ENCODE measurements at places on chromosomes 7 and 10.

DNA sequence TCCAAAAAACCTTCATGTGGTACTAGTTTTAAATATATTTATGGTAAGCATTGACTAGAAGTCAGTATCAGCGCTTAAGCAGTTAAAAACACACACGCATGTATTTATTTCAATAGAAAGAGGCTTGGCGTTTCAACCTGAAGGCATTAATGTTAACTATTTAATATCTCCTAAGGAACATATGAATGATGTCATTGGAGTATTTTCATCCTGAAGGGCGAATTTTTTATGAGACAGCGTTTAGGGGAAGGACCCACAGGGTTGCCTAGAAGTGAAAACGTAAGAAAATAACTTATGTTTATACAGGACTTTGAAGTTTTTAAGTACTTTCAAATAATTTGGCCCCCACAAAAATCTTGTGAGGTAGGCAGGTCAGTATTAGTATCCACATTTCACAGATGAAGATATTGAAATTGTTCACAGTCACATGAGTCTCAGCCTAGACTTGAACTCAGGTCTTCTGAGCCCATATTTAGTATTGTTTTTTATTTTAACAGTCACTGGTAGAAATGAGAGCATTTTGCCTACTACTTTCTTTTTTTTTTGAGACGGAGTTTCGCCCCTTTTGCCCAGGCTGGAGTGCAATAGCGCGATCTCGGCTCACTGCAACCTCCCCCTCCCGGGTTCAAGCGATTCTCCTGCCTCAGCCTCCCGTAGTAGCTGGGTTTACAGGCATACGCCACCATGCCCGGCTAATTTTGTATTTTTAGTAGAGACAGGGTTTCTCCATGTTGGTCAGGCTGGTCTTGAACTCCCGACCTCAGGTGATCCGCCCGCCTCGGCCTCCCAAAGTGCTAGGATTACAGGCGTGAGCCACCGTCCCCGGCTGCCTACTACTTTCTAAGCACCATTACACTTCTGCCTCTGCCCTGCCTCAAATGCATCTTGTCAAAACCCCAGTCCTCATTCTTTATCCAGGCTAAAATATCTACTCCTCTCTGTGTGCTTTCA, 1.8 kb downstream of the SLK start:
- DNase-seq, result no peak

GRCh38 chr7:150838965-150839650, 13.2 kb upstream of the AOC1 start:
- no peak for DNase-seq

- no peak for DNase-seq
Measured at GRCh38 chr7:150737265-150738055, at the start of gene GIMAP5. Gene GIMAP5, plus strand, starts transcription at chr7:150737418. Its CDS starts 3,467 bp downstream, at chr7:150740885.

GRCh38 chr7:18890885-18891621, 226.4 kb downstream of the TWIST1 start:
- no peak for DNase-seq

DNA sequence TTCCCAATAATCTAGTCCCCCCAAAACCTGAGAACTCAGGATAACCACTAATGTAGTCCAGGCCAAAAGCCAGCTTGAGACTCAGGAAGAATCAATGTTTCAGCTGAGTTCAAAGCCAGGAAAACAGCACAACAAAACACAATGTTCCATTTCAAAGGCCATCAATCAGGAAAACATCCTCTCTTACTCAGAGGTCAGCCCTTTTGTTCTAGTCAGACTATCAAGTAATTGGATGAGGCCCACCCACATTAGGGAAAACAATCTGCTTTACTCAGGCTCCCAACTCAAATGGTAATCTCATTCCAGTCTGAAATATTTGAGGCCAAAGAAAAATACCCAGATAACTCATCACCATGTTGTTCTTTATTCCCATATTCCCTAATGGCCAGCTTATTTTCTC, 152.2 kb downstream of the SDHAF3 start:
- no peak for DNase-seq

DNA sequence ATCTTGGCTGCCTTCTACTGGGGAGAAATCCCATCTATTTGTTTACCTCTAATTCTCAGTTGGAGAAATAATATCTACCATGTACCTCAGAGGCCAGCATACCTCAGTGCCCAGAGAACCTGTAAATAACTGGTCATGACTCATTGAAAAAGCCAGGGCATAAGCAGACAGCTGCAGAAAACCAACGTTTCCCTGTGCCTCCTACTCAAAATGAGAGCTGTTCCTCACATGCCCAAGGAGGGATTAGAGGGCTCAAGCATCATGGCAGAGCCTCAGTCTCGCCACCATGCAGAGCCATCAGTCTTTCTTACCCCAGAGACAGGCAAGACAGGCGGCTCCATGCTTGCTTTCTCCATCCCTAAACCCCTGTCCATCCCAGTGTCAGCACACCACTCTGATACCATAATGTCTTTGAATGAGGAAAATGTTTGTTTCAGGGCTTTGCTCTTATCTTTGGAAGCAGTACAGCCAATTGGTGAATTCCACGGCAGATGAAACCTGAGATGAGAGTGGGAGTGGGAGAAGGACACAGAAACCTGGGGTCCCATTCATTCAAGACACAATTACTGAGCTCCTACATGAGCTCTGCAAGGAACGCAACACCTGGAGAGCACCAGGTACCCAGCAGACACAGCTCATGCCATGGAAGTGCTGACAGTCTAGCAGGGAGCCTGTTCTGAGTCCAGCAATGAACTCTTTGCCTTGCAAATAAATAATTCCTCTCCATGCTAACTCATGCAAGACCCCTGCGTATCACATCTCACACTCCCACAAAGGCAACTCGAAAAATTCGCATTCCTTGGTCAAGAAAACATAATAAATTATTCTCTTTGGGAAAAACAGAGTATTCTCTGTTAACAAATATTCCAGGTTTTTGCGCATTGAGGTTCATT, 21.1 kb downstream of the PON1 start:
- no peak for DNase-seq

- DNase-seq, result no peak
Measured at GRCh38 chr7:135321556-135321955, 87.9 kb downstream of the STRA8 start.

- no peak for DNase-seq
Measured at GRCh38 chr10:76284351-76284750, 852.9 kb downstream of the LRMDA start.

DNA sequence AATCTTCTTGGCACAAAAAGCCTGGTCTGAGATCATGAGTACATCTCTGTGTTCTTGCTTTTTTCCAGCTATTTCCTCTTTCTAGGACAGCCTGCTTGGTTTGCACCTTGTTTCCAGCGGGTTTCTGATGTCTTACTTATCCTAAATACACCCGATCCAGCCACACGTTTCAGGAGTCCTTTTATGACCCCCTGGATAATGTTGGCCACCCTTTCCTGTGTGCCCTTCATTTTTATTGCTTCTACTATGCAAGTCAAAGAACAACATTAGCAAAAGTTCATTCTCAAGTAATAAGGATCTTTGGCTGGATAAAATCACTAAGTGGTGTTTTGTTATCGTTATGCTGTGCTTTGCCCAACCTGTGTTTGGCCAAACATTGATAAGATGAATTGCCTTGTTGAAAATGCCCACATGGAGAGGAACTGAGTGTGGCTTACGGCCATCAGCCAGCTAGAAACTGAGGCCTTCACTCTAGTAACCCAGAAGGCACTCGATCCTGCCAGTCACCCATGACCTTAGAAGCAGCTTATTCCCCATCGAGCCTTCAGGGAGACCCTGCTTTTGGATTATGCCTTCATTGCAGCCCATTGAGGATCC, 28.7 kb upstream of the AKR1C1 start:
- DNase-seq, result no peak

GRCh38 chr10:26621889-26622711, 75.4 kb upstream of the PDSS1 start:
- DNase-seq, result no peak

DNA sequence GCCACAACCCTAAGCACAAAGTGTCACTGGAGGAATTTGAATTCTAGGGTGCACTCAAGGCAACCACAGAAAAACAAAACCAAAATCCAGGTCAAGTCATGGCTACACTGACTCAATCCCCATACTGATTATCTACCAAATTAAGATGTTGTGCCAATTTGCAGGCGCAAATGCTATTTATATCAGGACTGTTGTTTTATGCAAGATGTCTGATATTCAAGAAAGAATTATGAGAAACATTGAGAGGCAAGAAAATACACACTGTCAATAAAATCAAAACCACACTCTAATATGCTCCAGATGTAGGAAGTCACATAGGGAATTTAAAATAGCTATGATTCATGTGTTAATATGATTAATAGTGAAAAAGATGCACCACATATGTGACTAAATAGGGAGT, 141.3 kb upstream of the MINDY3 start:
- DNase-seq, result no peak

- DNase-seq, result peak; percentile 71
Measured at GRCh38 chr7:98745722-98746318, 124.0 kb downstream of the TMEM130 start.

DNA sequence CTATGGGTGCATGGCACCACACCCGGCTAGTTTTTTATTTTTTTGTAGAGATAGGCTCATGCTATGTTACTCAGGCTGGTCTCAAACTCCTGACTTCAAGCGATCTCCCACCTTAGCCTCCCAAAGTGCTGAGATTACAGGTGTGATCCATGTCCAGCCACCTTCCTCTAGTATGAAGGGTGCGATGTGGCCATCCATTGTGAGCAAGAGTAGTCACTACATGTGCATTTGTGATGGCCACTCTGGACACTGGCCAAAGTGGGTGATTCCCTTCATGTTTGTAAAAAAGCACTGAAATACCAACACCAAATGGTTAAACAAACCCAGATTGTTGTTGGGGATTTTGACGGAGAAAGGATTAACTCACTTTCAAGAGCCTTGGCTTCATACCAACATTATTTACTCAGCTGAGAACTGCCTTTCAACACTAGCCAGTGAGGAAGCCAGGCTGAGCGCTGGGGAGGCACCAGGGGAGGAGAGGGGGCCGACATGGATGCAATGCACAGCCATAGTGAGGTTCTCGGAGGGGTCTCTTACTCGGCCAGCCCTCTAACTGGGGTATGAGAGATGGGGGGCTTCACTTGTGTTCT, 198.1 kb upstream of the LYZL2 start:
- peak; percentile 55 for DNase-seq

- no peak for DNase-seq
Measured at GRCh38 chr10:79057481-79058275, 11.1 kb upstream of the ZMIZ1 start.

DNA sequence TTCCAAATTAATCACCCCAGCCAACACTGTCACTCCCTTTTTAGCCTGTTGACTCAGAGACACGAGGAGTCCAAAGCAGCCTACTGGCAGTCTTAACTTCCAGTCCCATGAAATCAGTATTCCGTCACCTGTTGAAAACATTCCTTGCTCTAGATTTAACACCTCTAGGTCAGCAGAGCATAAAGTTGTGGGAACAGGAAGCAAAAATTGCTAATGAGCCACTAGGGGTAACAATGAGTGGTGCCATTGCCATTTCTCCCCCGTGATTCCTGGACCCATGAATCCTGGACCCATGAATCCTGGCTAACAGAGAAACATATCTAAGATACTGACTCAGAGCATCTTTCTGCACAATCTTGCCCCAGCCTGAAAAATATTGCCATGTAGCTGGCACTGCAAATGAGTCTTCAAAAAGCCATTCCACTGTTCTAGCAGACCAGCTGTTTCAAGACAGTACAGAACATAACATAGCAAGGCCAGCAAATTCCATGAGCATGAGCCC, 252.7 kb upstream of the PTER start:
- no peak for DNase-seq

DNA sequence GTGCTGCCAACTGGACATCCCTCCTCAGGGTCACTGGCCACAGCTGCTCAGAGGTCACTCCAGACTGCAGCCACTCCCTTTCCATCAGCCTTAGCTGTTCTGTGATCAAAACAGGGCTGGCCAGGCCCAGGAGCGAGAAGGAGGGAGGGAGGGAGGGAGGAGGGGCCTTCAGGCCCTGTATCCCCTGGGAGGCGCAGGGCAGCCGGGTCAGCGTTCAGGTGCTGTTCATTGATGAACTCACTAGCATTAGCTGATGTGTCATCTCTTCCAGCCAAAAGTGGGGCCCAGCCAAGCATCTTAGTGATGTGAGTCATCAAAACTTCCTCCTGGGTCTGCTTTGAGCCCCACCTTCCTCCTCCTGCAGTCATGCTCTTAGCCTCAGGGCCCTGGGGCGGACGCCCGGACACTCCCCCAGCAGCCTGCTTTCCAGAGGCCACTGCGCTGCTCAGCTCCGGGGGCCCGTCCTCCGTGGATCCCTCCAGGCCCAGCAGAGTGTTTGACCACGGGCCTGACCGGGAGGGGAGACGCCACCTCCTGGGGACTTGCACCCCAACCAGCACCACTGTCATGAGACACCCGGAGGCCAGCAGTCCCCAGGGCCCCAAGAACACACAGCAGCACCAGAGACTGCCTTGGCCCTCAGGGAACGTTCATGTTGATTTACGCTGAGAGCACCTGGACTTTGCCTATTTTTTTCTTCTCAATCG, 149.2 kb downstream of the PRKAG2 start:
- no peak for DNase-seq

DNA sequence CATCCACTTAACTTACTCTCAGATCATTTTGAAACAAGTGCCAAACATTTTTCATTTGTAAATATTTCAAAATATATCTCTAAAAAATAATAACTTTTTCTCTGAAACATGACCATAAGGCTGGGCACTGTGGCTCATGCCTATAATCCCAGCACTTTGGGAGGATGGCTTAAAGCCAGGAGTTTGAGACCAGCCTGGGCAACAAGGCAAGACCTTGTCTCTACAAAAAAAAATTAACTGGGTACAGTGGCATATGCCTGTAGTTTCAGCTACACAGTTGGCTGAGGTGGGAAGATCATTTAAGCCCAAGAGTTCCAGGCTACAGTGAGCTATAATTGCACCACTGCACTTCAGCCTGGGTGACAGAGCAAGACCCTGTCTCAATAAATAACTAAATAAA, 36.4 kb downstream of the USP54 start:
- DNase-seq, result no peak

GRCh38 chr10:22959950-22960349, 32.1 kb downstream of the ARMC3 start:
- DNase-seq, result no peak

GRCh38 chr10:60031664-60032063, 125.3 kb upstream of the CCDC6 start:
- DNase-seq, result no peak

GRCh38 chr10:102230861-102231356, 4.8 kb downstream of the ELOVL3 start:
- peak; percentile 9 for DNase-seq

DNA sequence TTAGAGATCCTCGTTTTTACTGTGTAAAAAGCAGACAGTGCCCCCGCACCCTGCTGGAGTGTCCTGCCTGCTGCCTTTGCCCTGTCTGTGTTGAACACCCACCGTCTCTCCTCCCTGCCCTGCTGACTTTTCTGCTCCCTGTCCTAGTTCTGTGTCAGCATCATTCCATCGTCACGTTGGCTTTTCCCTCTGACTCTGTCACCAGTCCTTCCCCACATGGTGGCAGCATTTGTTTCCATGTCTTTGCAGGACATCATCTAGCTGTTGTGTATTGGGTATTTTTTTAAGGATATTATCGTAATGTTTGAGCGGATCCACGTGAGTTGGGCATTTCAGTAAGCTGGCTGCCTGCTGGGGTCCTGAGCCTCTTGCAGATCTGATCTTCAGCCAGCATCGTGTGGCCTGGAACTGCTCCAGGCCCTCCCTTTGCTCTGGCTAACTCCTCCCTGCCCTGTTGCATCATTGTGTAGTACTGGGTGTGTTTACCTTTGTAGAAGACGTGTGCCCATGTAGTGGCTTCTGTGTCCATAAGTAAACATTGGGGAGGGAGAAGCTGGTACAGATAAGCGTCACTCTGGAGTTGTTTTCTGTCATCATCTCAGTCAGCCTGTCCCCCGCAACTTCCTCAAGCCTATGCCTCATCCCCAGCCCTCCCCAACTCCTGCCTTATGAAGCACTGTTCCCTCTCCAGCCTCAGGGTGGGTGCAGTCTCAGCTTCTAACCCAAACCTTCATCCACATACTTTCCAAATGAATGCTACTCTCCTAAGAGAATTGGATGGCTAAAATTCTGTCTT, 44.3 kb downstream of the TRRAP start:
- DNase-seq, result no peak
